Heart left ventricle (tissue), 16 donors: ENCODE measurements at places on chromosomes 12 and 14.
A peak's percentile ranks its signal among the peaks of the same experiment; 100 is the strongest.

DNA sequence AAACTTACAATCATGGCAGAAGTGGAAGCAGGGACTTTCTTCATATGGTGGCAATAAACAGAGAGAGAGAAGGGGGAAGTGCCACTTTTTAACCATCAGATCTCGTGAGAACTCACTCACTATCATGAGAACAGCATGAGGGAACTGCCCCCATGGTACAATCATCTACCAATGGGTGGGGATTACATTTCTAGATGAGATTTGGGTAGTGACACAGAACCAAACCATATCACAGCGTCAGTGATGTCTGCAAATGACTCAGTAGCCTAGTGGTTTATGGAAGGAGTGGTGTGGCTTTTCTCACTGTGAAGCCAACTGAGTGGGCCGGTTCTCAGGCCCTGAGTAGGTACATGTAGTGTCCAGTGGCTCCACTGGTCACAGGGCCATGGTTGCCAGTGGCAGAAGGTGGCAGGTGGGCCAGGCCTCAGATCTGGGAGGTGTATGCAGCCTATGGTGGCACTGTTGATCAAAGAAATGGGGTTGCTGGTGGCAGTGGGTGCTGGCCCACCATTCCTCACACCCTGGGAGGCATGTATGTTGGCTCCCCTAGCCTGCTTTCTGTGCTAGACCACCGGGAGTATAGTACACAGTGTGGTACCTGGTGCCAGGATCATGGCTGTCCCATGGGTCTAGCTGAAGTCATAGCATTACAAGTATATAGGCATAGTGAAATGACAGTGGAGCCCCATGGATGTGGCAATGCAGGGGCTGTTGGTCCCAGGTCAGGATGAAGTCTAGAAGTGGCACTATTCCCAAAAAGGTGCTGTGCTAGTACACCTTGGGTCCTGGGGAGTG lies 191.9 kb downstream of the NUBPL start:
- peak; percentile 51 for DNase-seq

- no peak for DNase-seq
Observed at GRCh38 chr12:129607301-129607700, 296.5 kb downstream of the TMEM132D start.

DNA sequence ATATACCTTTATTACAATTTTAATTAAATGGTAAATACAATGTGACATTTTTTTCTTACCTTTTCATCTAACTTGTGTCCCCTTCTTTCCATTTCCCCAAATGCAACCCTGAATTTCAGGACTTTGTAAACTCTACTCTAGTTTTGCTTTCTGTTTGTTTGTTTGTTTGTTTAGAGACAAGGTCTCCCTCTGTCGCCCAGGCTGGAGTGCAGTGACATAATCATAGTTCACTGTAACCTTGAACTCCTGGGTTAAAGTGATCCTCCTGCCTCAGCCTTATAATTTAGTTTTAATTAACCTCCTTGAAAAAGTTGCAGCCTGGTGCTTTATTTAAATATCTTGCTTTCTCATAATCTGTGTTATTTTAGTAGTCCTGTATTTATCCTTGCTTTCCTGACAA lies 59.0 kb upstream of the MON2 start:
- DNase-seq: no peak

- DNase-seq: no peak
Observed at GRCh38 chr12:94725375-94726168, 75.2 kb upstream of the TMCC3 start.

- DNase-seq: no peak
Observed at GRCh38 chr14:96997996-96998395, 200.8 kb downstream of the VRK1 start.

DNA sequence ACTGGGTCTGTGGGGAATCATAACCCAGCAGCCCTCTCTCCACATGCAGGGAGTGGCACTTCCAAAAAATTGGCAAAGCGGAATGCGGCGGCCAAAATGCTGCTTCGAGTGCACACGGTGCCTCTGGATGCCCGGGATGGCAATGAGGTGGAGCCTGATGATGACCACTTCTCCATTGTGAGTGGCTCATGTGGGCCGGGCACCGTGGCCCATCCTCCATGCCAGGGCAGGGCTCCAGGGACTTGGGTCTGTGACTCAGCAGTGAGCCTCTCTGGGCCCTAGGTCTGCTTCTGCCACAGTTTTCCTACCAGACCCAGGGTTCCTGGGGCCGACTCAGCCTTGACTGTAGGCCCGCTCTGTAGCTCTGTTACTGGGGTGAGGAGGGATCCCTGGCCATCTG lies 2.2 kb downstream of the NPFF start:
- no peak for DNase-seq

DNA sequence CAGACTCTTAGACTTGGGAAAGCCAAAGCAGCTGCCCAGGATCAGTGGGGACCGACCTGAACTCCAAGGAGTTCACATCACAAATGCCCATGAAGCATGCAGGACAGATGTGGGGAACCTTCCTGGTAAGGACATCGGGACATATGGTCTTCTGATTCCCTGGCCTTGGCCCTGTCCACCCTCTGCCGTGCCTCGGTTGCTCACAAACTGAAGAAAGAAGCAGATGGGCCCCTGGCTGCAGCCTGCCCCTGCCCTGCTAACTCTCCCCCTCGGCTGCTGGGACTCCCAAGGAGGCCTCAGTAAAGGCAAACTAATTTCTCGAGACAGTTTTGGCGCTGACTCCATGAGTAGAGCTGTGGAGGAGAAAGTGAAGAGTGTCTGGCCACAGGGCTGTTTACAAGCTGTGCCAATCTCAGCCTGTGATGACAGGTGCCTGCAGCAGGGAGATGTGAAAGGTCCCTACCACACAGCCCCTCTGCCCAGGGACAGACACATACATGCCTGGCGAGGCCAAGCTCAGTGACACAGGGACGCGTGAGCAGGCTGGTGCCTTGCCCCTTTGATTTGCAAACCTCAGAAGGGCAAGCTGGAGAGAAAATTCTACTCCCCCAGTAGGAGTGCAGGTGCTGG lies 48.6 kb downstream of the ISCA2 start:
- DNase-seq: no peak

GRCh38 chr12:104136577-104136976 lies 1.4 kb downstream of the NFYB start:
- no peak for DNase-seq

DNA sequence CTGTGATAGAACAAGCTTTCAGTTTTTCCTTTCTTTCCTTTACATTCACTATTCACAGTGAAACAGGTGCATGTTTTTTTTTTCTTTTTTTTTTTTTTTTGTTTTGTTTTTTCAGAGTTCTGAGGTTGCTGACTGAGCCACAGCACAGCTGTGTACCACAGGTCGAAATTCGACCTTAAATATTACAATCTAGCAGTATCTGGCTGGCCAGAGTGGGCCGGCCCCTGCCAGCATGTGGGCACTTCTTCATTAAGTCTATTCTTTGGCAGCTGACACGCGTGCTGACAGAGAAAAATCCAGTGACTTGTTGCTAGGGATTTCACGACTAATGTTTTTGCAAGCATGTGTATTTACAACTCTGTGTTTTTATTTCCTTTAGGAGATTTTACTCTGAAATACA lies 33.9 kb downstream of the FBXO33 start:
- DNase-seq: no peak

- DNase-seq: no peak
Observed at GRCh38 chr14:63938198-63939005, 85.6 kb downstream of the SYNE2 start.

DNA sequence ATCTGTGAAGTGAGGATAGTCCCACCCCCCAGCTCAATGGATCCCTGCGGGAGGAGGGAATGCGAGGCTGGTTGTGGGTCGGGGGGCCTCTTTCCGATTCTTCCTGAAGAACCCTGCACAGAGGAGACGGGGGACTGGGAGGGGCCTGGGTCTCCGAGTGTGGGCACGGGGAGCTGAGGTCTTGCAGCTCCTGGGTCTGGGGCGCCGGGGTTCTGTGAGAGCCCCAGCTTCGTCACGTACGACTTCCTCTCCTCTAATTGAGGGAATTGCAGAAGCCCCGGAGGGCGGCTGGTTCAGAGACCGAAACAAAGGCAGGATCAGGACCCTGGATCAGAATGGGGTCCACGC lies 66.6 kb downstream of the DIO3 start:
- no peak for DNase-seq

DNA sequence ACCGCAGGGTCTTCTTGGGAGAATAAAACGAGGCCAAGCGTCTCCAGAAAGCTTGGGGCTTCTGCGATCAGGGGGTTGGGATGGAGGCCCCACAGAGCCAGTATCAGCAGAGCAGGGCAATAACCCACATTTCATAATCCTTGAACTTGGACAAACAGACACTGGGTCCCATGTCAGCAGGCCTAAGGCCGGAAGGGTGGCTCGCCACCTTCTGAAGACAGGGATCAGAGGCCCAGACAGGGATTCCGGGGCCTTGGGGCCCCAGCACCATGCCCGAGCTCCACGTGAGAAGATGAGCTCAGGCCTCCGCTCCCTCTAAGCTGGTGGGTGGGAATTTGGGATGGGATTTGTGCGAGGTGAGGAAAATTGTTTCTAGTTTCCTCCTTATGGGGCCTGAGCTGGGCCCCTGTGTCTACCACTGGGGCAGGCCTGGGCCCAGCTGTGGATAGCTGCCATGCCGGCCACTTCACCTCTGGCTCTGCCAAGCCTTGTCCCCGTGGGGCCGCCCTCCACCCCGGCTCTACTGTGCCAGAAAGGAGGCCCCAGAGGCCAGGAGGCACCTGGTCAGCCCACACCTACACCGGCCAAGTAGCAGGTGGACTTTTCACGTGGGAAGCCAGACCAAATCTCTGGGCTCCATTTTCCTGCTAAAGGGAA lies 67.2 kb upstream of the DLK1 start:
- DNase-seq: no peak

- DNase-seq: no peak
Observed at GRCh38 chr12:103707446-103707845, 120.4 kb downstream of the STAB2 start.

GRCh38 chr12:6376079-6376869 lies 911 bp upstream of the SCNN1A start:
- no peak for DNase-seq
